CD4-positive, alpha-beta T cell (primary cell): ENCODE measurements at places on chromosomes 3 and 15.

- DNase-seq, result no peak
Measured at GRCh38 chr3:117853923-117854668, 1144.5 kb downstream of the TUSC7 start.

- DNase-seq, result no peak
Measured at GRCh38 chr15:40061212-40061901, 22.4 kb upstream of the SRP14 start.

GRCh38 chr15:87394676-87395075, 861.9 kb downstream of the NTRK3 start:
- DNase-seq, result no peak

- DNase-seq, result no peak
Measured at GRCh38 chr3:47661121-47661752, 82.6 kb upstream of the CSPG5 start.

DNA sequence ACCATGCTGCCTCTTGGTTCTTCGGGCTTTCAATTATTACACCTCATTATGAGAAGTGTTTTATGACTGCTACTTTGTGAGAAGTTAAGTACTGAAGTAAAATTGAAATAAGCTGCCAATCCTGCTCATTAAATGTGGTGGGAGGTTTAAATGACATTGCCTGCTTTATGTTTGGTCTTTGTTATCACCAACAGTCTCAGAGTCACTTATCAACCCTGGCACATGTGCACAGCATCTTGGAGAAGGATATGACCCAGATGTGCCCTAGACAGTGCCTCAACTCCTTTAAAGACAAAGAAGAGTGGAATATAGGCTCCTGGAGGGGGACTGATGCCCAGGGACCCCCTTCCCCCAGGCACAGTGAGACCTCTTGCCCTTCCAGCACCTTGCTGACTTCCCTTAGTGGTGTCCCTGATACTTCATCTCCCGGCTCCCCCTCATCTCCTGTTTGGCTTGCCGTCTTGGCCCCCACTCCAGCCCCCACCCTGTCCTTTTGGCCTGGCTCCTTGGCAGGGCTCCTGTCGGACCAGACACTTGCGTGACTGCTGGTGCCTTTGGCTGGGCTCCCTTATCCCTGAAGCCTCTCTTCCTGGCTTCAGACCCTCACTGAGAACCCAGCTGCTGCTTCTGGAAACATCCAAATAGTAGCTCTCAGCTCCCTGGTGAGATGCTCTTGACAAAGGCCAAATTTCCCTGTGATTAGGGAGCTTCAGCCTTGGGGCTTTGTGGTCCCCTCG, 39.8 kb downstream of the ARHGAP31 start:
- DNase-seq, result no peak

GRCh38 chr15:74843891-74844299, 939 bp upstream of the ULK3 start:
- no peak for DNase-seq

DNA sequence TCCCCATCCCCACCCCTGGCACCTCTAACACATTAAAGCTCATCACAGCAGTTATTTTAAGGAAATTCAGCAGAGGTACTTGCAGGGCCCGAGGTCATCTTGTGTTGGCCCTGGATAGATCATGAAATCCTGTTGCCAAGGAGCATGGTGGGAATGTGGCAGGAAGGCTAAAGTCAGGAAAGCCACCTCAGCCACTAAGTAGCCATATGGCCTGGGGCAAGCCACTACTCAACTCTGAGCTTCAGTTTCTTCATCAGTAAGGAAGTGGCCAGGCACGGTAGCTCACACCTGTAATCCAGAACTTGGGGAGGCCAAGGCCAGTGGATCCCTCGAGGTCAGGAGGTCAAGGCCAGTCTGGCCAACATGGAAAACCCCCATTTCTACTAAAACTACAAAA, 55.9 kb downstream of the LIPC start:
- no peak for DNase-seq

DNA sequence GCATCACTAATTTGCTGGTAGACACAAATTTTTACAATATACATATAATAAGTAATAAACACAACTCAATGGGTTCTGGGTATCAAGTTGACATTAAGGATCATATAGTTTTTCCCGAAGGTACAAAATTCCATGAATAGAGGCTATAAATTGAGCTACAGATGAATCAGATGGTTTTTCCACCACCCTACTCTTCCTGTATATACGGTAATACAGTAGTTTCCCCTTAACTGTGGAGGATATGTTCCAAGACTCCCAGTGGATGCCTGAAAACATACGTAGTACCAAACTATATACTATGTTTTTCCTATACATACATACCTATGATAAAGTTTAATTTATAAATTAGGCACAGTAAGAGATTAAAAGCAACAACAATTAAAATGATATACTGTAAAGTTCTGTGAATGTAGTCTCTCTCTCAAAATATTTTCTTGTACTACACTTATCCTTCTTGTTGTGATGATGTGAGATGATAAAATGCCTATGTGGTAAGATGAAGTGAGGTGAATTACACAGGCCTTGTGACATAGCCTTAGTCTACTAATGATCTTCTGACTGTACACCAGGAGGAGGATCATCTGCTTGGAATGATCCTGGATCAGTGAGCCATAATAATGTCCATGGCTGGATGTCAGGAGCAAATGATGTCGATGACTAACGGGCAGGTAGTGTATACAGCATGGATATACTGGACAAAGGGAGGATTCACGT, 116.7 kb downstream of the NR1I2 start:
- no peak for DNase-seq

GRCh38 chr15:87736891-87737389, 519.6 kb downstream of the NTRK3 start:
- DNase-seq, result peak; percentile 56

DNA sequence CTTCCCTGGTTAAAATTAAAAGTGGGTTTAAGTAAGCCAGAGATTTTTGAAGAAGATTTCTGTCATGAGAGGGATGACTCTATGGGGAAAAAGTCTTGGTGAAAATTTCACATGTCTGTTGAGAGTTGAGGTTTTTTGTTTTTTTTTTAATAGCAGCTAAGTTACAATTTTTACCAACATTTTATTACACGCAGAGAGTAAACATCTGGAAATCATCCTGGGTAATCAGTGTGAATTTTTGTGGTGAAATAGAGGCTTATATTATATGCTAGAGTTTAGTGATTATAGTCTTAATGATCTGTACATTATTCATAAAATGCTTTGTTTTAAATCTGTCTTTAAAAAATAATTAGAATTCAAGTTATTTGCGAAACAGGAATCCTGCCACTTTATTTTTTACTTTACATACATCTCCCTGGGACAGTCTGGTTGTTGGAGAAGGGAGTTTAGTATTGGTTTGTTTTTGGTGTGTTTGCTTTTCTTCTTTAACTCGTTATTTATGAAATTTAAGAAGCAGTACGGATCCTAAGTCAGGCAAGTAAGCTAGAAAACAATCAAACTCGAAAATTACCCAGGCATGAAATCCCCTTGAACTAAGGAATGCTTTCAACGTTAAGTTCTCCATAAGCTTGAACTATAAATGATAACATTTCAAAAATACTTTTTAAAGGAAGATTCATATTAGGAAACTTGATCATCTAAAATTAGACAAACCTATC, 143.4 kb upstream of the TSC22D2 start:
- DNase-seq, result no peak

GRCh38 chr3:14224895-14225294, 46.3 kb downstream of the LSM3 start:
- DNase-seq, result no peak

DNA sequence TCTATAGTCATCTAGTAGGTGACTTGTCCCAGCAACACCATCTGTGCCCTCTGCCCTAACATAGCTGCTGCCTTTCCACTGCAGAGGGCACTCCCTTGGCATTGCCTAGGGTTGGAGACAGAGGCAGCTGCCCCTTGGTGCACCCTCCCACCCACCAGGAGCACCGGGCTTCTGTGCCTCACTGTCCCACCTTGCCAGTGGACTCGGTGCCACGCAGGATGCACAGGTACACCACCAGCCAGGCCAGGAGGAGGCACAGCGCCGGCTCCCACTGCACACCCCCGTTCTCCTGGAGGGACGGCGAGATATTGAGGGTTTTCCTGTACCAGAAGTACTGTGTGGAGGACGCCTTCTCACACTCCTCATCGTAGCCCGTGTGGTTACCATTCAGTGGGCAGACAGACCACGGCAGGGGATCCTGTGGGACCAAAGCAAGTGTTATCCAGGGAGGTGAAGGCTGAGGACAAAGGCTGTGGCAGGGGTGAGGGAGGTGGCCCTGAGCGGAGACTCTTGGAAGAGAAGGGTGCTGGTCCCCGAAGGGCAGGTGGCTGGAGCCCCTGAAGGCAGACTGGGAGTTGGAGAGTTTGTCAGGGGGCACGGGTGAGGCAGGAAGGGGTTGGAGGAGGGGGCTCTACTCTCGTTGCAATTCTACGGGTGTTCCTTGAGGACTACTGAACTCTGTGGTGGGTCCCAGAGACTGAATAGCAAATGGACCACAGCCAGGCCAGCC, 20.6 kb downstream of the SLC6A20 start:
- no peak for DNase-seq

GRCh38 chr15:63891079-63891767, 57.5 kb upstream of the HERC1 start:
- DNase-seq, result peak; percentile 84

DNA sequence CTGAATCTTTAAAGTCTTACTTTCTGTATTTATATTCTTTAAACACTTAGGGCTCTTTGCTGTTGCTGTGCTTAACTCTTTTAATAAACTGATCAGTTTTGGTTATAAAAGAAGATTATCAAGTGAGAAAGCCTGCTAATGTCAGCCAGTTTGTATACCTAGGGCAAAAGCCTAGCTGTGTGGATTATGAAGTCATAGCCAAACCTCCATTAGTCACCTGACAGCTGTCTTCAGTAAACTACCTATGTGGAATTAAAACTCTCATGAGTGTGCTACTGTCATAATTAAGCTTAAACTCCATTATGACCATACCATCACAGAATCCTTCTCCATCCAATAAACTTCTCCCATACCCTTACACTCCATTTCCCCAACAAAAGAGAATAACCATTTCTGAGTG, 762.7 kb downstream of the NTRK3 start:
- no peak for DNase-seq

DNA sequence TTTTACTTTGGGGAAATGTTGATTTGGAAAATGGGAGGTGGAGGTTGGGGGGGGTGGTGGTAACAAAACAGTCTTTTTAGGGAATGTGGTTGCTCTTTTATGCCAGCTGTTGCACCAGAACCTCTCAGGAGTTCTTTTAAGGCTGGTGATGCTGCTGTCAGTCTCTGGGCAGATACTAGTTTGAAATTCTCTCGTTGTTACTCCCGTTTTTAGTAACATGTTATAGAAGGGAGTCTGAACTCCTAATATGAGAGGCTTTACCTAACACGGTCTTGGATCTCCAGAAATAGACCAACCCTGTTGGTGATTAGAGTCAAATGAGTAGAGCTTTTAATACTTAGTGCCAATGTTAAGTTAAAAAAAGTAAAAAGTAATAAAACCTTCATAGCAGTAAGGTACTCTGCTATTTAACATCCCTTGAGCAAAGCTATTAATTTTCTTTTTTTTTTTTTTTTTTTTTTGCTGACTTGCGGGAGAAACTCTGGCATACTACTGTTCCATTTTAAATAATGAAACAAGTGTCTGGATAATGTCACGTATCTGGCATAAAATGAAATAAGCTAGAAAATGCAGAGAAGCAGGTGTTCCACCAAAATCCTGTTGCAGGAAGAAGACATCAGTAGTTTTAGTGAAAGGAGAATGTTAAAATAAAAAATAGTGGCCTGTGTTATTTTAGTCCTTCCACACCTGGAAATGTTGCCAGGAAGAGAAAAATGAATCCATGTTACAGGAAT, 156.7 kb downstream of the CACNA1D start:
- DNase-seq, result no peak

GRCh38 chr3:191882289-191882688, 421.3 kb downstream of the PYDC2 start:
- no peak for DNase-seq

DNA sequence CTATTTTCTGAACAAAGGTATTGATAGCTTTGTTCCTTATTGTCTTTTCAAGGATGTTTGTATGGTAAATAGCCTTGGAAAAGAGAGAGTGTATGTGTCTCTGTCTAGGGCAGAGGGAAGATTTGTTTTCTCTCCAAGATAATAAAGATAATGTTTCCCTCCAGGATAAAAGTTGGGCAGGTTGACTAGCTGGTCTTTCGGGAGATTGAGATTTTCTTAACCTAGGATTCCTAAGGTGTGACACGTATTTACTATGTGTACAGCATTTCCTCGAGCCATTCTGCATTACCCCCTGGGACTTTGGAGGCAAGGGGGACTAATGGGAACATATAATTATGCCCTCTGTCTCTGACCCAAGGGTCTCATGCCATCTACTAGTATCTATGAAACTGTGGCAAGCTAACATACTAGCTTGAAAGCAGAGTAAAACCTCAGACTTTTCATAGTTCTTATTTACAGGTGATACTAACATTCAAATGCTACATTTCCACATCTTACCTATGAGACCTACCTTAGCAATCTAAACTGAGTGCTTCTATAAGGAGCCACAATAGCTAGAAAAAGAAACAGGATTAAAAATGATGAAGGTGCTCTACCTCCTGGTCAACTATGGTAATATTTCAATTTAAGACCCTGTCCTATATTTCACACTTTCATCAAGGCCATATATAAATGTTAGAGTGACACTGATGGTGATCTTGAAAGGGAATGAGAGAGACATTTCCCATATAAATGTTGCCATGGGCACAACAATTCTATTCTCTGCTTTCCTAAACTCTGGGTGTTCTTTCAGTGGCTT, 252.9 kb upstream of the CBLB start:
- DNase-seq, result no peak

GRCh38 chr3:97647441-97647982, 117.0 kb upstream of the ARL6 start:
- no peak for DNase-seq

GRCh38 chr15:52445553-52445952, 83.1 kb downstream of the MYO5A start:
- no peak for DNase-seq

DNA sequence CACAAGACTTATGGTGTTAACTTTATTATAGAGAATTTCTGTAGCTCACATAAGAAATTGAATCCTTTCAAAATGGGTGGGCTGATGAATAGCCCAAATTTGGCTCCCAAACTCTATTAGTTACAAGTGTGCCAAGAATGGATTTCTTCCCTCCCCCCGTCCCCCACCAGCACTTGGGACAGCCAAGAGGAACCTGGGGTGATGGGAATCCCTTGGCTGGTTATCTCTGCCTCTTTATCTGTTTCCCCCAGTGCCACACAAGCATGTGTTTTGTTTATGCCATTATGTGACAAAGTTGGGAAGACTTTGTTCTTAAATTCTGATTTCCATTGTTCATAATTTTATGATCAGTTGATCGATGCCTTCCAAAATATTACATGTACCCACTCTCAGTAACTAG, 28.3 kb downstream of the CMSS1 start:
- no peak for DNase-seq

DNA sequence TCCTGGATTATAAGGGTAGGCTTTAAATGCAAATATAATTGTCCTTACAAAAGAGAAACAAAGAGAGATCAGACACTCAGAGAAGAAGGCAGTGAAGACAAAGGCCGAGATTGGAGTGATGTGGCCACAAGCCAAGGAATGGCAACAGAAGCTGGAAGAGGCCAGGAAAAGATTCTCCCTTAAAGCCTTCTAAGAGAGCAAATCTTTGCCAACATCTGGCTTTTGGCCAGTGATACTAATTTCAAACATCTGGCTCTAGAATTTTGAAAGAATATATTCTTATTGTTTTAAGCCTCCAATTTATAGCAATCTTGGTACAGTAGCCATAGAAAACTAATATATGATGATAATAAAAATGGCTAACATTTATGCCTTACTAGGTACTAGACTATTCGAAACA, 615.8 kb upstream of the ZNF385D start:
- DNase-seq, result no peak
